ENCODE measurements at places on chromosomes 1 and 21.
A peak's percentile ranks its signal among the peaks of the same experiment; 100 is the strongest.

- no peak for DNase-seq
These were observed 34.9 kb downstream of the SEC16B start for GRCh38 chr1:177934927-177935326.

GRCh38 chr21:32828908-32829307 is 57.4 kb upstream of the PAXBP1 start:
- no peak for DNase-seq

DNA sequence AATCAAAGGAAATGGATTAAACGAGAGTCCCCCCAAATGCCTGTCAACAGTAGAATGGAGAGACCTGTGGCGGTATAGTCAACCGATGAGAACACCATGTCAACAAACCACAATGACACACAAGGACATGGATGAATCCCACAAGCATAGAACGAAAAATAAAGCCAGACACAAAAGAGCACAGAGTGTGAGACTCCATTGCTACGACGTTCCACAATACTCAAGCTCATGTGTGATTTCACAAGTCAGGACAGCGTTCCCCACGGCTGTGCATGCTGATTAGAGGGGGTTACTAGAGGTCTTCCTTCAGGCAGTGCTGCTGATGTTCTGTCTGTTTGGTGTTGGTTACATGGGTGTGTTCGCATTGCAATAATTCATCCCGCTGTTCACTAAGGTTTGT is 5.8 kb upstream of the PLA2G2D start:
- DNase-seq, result no peak

DNA sequence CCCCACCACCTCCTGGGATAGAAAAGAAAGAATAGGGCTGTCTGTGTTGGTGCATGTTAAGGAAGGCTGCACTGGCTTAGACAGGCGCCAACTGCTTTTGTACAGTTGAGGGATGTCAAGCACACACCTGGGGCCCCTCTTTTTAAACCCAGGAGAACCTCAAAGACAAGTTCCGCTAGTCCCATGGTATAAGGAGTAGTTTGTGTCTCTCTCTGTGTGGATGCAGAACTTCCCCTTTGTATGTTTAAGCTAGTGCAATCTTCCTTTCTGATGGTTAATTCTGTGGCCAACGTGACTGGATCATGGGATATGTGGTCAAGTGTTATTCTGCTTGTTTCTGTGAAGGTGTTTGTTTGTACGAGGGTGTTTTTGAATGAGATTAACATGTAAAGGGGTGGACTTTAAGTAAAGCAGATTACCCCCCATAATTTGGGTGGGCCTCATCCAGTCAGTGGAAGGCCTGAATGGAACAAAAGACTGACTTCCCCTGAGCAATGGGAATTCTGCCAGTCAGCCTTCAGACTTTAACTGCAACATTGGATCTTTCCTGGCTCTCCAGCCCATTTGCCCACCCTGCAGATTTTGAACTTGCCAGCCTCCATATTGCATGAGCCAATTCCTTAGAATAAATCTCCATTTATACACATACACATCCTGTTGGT is 9.5 kb upstream of the DUSP10 start:
- no peak for DNase-seq

DNA sequence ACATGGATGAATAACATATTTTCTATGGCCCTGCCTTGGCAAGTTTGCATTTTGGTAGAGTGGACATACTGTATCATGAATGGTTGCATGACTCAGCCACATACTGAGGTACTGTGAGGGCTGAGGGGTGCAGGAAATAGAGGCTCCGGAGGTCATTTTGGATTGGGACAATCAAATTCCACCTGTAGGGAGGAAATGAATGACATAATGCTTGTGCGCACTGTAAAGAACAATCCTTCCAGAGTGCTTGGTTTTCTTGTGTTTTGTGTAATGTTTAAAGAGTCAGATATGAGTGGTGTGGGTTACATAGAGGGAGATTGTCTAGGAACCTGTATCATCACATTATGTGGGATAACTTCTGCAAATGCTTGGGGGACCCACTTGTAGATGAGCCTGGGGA is 329.9 kb upstream of the PROX1 start:
- no peak for DNase-seq

DNA sequence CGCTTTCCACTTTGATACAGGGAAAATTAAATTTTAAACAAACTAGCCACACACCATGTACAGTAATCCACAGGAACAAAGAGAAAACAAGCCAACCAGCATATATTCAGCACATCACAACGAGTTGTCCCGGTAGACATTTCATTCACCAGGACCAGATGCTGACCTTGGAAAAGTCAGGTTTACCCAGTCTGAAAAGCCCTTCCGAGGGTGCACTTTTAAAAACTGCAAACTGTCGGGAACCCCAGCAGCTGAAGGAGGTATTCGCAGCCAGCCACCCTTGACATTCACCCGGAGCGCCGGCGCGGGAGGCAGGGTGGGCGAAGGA is 1.2 kb downstream of the MCOLN3 start:
- DNase-seq, result no peak

- peak; percentile 28 for DNase-seq
These were observed 84.9 kb downstream of the KIF14 start for GRCh38 chr1:200535605-200536004.

GRCh38 chr1:167774710-167775109 is 52.9 kb downstream of the MPZL1 start:
- DNase-seq, result no peak

DNA sequence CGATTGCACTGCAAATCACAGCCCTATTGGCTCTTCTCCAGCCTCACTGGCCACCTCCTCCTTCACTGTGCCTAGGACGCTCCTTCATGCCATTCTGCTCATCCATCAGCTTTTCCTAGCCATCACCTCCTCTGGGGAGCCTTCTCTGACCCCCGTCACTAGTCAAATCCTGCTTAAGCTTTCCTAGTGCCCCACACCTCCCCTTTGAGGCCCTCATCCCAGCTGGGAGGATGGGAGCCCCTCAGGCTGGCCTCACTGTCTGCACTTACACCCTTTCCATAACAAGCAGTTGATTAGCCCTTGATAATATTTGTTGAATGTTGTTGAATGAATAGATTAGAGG is 50.7 kb downstream of the KLHDC7A start:
- DNase-seq, result no peak

DNA sequence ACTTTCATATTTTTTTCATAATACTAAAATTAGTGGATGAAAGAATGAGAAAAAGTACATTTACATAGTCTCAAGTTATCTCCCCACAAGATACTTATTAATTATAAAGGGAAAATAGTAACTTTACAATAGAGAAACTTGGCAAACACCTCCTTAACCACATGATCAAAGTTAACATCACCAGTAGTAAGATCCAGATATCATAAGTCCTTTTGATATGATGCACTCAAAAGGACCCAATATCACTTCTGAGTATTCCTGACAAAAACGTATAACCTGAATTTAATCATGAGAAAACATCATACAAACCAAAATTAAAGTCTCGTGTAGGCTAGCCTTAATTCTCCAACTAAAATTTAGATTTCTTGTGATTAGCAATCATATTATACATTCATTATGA is 67.4 kb downstream of the LYST start:
- no peak for DNase-seq

DNA sequence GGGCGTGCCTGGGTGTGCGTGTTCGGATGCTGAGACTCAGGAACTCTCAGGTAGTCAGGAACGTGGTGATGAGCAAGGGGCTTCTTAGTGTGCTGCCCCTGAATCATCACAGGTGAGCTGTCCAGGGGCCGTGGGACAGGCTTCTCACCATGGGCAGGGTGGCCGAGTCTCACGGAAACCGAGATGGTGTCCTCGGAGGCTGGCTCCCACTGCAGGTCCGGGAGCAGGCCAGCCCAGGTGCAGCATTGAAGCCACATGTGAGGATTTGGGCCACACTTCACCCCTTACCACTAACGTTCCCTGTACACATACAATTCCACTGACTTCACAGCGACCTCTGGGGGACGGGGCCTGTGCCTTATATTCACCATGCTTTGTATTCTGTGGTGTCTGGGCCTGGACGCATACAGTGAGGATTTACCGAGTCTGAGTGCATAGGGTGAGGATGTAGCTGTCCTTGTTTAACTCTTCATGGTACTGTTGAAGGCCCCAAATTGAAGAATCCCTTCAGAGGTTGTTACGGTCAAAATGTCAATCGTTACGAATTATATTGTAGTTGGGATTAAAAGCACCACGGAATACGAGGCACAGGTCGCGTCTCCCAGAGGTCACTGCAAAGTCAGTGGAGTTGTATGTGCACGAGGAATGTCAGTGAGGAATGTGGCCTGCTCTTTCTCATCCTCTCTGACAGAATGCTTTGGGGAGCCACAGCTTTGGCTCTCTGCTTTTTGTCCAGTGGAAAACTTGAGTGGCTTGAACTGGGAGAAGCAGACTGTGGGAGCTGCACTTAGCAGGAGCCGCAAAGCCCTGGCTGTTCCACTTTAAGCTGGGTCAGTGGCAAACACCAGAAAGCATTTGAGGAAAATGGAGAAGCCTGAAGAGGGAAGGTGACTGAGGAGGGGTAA is 95.3 kb downstream of the MTR start:
- no peak for DNase-seq

DNA sequence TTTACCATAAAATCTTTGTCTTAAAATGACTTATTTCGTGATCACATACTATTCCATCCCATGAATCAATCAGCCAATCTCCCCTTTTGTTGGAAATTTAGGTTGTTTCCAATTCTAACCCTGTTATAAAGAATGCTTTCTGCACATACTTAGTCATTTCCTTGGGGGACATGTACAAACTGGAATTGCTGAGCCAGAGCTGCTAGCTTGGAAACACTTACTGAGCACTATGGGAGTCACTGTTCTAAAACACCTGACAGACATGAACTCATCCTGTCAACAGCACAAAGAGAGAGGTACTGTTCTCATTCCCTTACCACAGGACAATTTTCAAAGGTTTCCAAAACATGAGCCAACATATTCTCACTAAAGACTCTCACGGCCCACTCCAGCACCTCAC is 32.1 kb downstream of the AK2 start:
- DNase-seq, result no peak

DNA sequence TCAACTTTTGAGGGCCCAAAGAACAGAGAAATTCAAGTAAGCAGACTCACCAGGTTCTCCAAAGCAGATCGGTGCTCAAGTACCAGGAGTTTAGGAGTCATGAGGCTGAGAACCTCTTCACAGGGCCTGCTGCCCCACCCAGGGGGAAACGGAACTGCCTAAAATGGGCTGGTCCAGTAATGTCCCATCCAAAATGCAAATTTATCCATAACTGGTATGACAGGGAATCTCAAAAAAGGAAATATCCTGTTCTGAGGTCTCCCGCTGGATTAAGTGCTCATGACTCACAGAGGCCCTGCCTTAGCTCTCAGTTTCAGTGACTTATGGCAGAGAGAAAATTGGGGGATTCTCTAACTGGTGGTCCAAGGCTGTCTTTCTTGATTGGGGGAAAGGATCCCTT is 9.3 kb downstream of the SPRR2G start:
- no peak for DNase-seq

- DNase-seq, result no peak
These were observed 10.5 kb downstream of the ARL8A start for GRCh38 chr1:202133989-202134388.

Data from NCI-H1694 treated with DMSO at 0.1 percent for 48 hours (cell line).